ENCODE measurements at places on chromosomes 1 and 21.

DNA sequence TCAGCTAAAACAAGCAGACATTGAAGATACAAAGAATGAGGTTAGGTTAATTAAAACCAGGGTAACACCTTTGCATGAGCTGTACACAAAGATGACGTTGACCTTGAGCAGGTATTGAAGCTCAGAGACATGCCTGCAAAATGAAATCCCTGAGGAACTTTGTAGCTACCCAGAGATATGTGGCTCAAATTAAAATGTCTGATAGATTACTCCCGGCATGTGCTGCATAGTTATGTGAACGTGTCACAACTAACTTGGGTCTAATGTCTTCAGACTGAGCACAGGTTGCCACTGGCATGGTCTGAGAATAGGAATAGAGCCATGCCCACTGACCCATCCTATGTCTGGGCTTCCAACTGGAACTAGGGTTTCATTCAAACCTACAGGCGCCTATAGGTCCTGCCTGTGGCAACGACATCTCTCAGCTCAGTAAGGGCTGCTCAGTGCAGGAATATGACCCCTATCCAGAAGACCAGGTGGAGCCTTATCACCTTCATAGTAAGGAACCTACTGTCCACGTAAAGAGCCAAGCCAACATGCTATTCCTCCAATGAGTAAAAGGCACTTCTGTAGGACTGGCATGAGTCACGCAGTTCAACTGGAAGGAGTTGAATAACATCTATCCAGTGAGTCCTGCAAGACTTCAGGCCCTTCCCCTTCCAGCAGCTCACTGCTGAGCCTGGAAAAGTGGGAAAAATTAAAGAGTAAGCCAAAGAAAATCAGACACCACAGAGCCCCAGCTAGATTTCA is 60.7 kb downstream of the PRKAB2 start:
- no peak for DNase-seq

GRCh38 chr1:169090900-169091311 is 15.6 kb upstream of the ATP1B1 start:
- no peak for DNase-seq

- no peak for DNase-seq
Measured at GRCh38 chr1:225689882-225690459, 37.0 kb upstream of the ENAH start.

- peak; percentile 8 for DNase-seq
Measured at GRCh38 chr1:200438911-200439310, 29.1 kb upstream of the ZNF281 start.

DNA sequence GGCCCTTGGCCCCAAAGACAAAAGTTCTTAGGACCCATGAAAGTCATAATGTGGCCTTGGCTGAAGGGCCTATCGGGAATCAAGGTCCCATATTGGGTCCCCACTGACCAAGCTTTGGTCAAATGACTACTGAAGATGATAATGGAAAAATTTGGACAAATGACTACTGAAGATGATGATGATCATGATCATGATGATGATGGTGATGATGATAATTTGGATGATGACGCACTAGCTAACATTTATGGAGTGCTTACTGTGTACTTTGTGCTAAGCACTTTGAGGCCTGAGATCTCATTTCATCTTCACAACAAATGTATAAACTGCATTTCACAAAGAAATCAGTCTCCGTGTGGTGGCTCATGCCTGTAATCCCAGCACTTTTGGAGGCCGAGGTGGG is 39.4 kb downstream of the EIF2D start:
- DNase-seq, result no peak

DNA sequence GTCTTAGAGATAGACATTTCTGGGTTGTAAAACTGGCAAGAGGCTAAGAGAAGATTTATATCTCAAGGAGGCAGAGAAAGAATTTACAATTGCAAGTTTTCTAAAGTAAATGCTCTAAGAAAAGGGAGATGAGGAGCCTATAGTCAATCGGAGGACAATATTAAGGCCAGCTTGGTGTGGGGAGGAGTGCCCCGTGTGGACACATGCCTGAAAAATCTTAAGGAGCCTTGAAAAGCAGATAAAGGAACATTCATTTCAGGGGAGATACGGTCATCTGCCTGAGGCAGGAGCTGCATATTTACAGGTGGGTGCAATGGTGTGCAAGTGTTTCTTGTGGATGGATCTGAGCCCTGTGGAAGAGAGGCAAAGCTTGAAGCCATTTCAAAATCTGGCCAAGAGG is 25.6 kb downstream of the FCRL2 start:
- DNase-seq, result no peak

DNA sequence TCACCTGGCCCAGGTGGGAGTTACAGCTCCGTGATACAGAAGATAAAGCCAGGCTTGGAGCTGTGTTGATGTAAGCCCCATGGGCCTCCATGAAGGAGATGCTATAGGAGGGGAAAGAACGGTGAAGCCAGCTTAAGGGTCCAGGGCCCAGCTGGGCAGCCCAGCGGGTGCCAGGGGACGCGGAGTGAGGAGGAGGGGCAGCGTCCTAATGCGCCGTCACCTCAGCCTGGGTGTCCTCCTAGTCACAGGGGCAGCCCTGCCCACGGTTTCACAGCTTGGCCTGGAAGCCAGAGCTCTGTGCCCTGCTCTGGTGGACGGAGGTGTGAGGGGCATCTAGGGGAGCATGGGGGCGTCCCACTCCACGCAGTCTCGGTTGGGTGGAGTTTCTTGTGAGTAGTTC is 52.7 kb upstream of the TTC34 start:
- DNase-seq, result no peak

GRCh38 chr21:35711661-35712060 is 348.7 kb downstream of the SETD4 start:
- no peak for DNase-seq

- DNase-seq, result no peak
Measured at GRCh38 chr1:175062858-175063257, 4.8 kb upstream of the TNN start.

DNA sequence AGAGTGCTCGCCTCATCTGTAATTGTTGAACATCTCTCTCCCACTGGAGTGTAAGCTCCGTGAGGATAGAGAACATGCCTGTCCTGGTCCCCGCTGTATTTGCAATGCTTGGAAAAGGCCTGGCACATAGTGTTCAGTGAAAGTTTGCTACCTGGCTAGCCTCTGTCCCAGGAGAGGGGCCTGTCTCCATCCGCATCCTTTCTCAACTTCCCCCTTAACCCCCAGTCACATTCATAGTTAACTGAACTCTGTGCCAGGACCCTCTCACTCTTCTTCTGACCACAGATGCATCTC is 15.2 kb downstream of the SPOCD1 start:
- no peak for DNase-seq

- no peak for DNase-seq
Measured at GRCh38 chr1:12769976-12770505, 3.5 kb upstream of the PRAMEF12 start.

- DNase-seq, result no peak
Measured at GRCh38 chr1:97304366-97304765, 582.8 kb downstream of the PTBP2 start.

- DNase-seq, result no peak
Measured at GRCh38 chr1:38852780-38853179, 6.8 kb downstream of the RRAGC start.

GRCh38 chr1:228299211-228299610 is 91.4 kb downstream of the OBSCN start:
- DNase-seq, result no peak

DNA sequence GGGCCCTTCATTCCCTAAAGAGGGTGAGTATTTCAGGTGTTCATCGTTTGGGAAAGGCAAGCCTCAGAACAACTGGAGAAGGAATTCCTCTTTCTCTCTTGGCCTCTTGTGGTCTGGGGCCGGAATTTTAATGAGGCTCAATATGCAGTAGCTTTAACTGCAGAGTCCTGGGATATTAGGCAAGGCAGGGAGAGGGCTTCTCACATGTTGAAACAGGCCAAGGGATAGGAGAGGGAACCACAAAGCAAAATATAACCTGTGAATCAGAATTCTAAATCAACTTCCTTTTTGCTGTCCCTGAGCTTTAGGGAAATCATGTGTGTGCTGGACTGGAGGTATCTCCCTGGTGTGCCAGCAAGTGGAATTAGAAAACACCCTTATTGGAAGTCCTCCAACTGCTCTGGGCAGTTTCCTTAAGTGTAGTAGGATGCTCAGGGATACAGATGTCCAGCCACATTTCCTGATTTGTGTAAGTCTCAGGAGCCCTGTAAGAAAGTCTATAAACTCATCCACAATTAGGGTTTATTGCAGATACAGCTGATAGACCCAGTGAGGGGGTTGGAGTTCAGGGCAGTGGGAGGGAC is 215.8 kb upstream of the ZRANB2 start:
- DNase-seq, result no peak

DNA sequence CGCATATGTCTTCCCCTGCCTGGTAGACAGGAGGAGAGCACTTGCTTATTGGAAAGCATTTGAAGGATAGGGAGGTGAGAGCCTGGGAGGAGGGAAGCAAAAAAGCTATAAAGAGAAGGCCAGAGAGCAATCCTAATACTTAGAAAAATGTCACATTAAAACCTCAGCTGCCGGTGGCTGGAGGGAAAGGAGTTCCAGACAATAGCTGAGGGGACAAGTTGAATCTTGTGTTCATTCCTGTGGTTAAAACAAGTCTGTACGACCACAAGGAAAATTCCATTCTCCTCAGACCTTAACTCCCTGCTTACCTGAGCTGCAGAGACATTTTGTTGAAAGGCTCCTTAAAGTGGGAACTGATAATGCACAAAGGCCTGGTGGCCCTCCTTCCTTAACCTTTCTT is 218.8 kb upstream of the CAMK1G start:
- no peak for DNase-seq

- DNase-seq, result no peak
Measured at GRCh38 chr1:180975551-180975950, 47.1 kb downstream of the STX6 start.

DNA sequence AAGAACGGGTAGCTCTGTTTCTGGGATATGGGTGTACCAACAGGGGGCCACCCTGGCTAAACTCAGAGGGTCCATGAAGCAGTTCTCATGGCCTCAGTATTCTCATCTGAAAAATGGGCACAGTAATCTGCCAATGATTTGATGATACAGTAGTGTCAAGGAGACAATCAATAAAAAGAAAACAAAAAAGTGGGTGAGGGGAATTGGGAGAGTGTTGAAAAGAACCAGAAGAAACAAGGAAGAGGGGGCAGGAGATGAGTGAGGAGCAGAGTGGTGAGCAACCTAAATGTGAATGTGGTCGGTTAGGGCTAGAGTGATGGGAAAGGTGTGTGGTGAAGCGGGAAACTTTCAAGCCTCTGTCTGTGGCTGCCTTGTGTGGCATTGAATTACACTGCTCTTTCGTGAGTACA is 2.0 kb downstream of the SLAMF7 start:
- no peak for DNase-seq

GRCh38 chr1:157099633-157100009 is at the start of gene ETV3L:
Gene ETV3L (minus strand): TSS chr1:157099808. CDS start chr1:157099523, 285 bp downstream.
- DNase-seq, result no peak

- no peak for DNase-seq
Measured at GRCh38 chr1:8416881-8417280, 99.0 kb downstream of the SLC45A1 start.

DNA sequence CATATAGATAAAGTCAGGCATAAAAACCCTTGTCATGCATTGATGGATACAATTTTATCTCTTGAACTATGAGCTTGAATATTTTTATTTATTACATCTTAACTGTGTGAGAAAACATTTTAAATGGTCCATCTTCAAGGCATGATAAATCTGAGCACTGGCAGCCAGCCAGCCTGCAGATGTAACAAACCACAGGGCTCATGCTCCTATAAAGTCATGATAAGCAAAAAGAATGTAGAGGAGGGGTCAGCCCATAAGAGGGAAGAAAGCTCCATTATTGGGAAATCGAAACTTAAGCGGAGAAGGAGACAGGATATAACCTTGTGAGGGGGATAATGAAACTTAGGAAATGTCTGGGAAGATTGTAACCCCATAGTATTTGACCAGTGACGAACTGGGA is 839.0 kb downstream of the LRRIQ3 start:
- DNase-seq, result no peak

DNA sequence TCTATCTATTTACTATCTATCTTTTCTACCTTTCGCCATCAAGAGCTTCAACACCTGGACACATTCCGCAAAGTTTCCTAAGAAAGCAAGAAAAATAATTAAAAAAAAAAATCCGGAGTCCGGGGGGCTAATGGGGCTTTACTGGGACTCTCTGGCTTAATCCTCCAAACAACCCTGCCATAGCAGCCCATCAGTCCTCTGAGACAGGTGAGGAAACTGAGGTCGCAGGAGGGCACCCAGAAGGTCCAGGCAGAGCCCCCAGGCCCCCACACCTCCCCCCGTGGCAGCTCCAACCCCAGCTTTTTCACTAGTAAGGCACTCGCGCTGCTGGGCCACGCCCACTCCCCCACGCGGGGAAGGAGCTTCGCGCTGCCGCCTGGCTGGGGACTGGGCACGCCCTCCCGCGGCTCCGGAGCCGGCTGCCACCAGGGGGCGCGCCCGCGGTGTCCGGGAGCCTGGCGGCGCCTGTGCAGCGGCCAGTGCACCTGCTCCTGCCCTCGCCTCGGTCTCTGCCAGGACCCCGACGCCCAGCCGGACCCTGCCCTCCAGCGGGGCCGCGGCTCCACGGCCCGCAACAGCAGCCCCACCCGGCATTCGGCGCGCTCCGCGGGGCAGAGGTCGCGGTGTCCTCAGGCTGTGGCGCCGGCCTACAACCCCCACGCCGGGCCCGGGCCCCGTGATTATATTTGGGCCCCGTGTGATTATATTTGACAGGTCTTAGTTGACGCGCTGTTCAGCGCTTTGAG is 54.1 kb upstream of the SAMD11 start:
- peak; percentile 32 for DNase-seq

GRCh38 chr1:174794861-174795260 is 204.9 kb upstream of the CACYBP start:
- no peak for DNase-seq

GRCh38 chr1:239884796-239885195 is 206.9 kb upstream of the FMN2 start:
- no peak for DNase-seq

Measured in NCI-H1436 (cell line).